Head of caudate nucleus (tissue), 42 donors: ENCODE measurements at places on chromosomes 5 and 9.

GRCh38 chr9:123336449-123336848 lies 19.5 kb upstream of the CRB2 start:
- no peak for DNase-seq

- DNase-seq = no peak
Measured at GRCh38 chr9:97397220-97397619, 14.7 kb upstream of the TDRD7 start.

- no peak for DNase-seq
Measured at GRCh38 chr5:52875827-52876226, 88.1 kb downstream of the ITGA1 start.

- no peak for DNase-seq
Measured at GRCh38 chr5:134784946-134785620, 26.5 kb downstream of the DDX46 start.

GRCh38 chr9:78860801-78861475 lies 564.0 kb downstream of the PSAT1 start:
- no peak for DNase-seq

DNA sequence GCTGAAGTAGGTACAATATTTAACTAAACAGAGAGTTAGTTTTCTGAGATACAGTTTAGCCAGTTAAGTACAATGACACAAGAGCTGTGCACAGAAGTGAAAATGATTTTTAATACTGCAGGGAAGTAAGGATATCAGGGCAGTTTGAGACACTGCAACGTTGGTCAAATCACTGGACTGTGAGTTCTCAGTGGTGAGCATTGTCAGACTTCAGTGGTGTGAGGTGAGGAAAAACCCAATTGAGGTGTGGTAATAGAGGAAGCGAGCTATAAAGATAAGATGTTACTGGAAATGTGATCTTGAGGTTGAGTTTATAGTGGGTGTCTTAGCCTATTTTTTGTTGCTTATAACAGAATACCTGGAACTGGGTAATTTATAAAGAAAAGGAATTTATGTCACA lies 12.8 kb upstream of the FBXL7 start:
- no peak for DNase-seq

- DNase-seq = no peak
Measured at GRCh38 chr9:35318741-35319140, 156.9 kb downstream of the UNC13B start.

- DNase-seq = peak; percentile 21
Measured at GRCh38 chr5:88144219-88145001, 124.2 kb downstream of the TMEM161B start.

GRCh38 chr9:84670138-84671041 lies 861 bp downstream of the NTRK2 start:
- DNase-seq = peak; percentile 60

DNA sequence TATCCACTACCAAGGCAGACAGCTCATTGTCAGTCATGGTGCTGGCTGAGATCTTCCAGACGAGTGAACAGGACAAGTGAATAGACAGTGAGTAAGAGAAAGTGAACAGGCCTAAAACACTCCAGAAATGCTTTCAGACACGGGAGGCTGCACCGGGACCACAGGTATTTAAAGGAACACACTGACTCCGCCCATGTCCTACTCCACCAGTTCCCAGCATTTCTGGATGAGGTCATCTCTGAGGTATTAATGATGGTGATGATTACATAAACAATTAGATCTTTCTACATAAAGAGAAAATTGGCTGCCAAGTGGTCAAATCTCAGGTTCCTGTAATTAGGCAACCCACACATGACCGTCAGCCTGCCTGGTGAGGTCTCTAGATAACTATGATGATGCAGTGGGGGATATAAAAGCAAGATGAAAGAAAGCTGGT lies at the start of gene ACTBL2:
Gene ACTBL2 (minus strand): TSS at position 141 of the 436 bp plus-strand sequence. CDS start 104 bp downstream, at position 37.
- DNase-seq = no peak

- no peak for DNase-seq
Measured at GRCh38 chr9:127703289-127703946, 3.4 kb upstream of the CFAP157 start.
